ENCODE measurements at places on chromosomes 2 and 18. TPM values are rescaled to one million over a fixed set of nuclear protein-coding genes. Genes with fewer than 3 reads are reported as not detected.

Gene COLEC11
- not detected for total RNA-seq

Gene C2orf80
- total RNA-seq: not detected

Gene LINC00305
- total RNA-seq: not detected

Gene MAP4K3
- 17.5 TPM for total RNA-seq

Gene POU3F3
- total RNA-seq: not detected

Gene LOXHD1
- not detected for total RNA-seq

Gene PLGLB1
- not detected for total RNA-seq

Gene SIGLEC15
- 0.07 TPM for total RNA-seq

Gene C2orf66
- total RNA-seq: 0.56 TPM

Gene C2orf72
- total RNA-seq: not detected

Gene MROH2A
- not detected for total RNA-seq

Gene PRKAG3
- not detected for total RNA-seq

Gene RAB10
- 208 TPM for total RNA-seq

Gene SH3BP4
- 20.7 TPM for total RNA-seq

Gene CHRNA1
- total RNA-seq: not detected

Gene CLK1
- total RNA-seq: 43.5 TPM

Gene CRYBA2
- not detected for total RNA-seq

Gene METTL8
- 22.1 TPM for total RNA-seq

Gene MYO3B
- total RNA-seq: 3.3 TPM

Gene CCDC150
- total RNA-seq: 1.2 TPM
